ENCODE measurements at places on chromosomes 7 and 10.

DNA sequence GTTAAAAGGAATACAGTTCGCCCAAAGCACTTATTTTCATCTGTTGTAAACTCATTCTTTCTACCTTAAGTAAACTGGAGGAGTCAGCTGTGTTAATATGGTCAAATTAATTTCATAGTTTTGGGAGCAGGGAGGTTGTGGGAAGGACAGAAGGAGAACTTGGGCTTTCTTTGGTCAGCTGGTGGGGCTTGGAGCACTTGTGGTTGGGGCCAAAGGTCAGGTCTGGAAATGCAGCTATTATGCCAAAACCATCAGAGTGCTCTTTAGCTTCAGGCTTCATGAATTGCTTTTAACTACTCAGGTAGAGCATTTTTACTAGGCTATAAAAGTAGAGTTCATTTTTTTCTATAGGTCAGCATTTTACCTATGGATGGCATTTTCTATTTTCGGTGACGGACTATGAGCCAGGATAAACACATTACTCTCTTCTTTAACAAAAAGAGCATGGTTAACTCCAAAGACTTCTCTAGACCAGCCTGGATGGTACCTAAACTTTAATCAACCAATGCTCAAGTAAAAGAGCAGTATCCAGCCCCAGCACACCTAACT is 30.0 kb downstream of the STEAP4 start:
- no peak for DNase-seq

GRCh38 chr7:32890793-32891042 is 842 bp downstream of the KBTBD2 start:
- no peak for DNase-seq

DNA sequence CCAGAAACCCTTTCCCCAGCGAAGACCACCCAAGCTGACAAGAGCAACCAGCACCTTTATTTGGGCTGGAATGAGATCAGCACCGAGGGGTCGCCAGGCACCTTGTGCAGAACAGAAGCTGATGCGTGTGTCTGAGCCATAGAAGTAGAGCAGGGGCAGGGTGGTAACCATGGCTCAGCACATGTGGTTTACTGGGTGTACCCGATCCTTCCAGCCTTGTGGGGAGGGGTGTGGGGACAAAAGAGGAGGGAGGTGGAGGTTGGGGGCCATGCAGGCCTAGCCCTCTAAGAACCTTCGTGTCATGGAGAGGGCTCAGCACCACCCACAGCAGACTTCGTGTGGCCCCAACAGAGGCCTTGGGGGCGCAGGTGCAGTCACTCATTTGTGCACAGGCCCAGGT is 84.0 kb upstream of the GTF2I start:
- DNase-seq = no peak

- DNase-seq = no peak
Measured at GRCh38 chr10:124911124-124912067, 30.5 kb upstream of the ZRANB1 start.

DNA sequence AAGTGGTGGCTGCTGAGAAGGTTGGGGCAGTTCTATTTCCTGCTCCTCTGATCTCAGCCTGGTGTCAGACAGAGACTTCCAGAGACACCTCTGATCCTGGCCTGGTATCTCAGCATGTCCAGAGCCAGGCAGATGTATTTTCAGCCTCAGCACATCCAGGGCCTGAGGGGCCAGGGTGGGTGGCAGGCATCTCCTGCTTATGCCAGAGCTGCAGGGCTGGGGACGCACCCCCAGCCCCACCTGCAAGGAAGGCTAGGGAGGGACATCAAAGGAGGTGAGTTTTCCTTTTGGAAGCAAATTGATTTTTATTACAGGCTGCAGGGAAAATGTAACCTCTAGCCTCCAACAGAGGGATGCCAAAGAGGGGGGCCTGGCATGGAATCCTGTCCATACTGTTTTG is 36.7 kb downstream of the CFAP46 start:
- no peak for DNase-seq

- no peak for DNase-seq
Measured at GRCh38 chr7:14420768-14421167, 431.3 kb upstream of the ETV1 start.

DNA sequence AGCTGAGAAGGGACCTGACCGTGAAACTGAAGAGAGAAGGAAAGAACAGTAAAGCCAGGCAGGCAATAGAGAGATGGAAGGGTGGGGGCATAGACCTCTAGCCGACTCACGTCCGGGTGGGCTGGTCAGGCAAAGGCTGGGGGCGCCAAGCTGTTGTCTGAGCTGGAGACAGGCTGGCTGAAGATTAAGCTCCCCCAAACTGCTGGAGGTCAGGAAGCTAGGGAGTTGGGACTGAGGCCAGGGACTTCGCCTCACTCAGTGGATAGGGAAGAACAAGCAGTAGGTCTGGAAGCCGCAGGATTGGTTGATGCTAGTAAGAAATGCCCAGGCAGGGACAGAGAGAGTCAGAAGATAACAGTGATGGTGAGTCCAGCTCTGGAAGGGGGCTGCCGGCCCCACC is 5.3 kb downstream of the PITX3 start:
- DNase-seq = no peak

DNA sequence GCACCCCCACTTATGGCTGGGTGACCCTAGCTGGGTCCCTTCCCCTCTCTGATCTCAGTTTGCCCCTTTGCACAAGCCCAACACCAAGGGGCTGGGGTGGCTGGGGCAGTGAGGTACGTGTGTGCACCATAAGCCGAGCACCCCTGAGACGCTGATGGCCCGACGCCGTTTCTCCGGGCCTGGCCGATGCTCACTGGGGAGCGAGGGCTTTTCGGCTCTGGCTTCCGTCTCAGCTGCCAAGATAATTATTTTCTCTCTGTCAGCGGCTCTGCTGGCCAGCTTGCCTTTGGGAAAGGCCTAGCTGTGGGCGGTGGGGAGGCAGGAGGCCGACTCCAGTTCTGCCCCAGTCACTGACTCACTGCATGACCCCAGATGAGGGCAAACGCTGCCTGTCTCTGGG is 91.0 kb downstream of the ZMIZ1 start:
- no peak for DNase-seq

- no peak for DNase-seq
Measured at GRCh38 chr7:133139801-133140200, 57.9 kb upstream of the CHCHD3 start.

GRCh38 chr7:101021703-101022102 is 1.8 kb downstream of the MUC17 start:
- DNase-seq = peak; percentile 6

DNA sequence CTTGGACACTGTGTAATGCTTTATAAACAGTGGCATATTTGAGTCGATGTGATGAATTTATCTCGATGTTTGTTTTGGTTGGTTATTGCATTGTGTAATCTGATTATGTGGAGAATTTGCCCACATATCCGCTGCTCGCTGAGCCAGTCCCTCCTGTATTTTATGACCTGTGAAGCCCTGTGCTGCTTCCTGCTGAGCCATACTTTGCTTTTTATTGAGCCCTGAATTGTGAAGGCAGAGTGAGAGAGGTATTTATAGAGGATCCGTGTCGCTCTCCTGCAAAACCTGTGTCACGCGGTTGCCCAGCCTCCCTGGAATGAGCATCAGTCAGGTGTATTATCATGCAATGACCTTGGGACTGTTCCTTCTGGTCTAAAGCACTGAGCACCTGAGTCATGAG is 253.7 kb downstream of the ARHGAP21 start:
- no peak for DNase-seq
